ENCODE measurements at places on chromosomes 2 and 18.

DNA sequence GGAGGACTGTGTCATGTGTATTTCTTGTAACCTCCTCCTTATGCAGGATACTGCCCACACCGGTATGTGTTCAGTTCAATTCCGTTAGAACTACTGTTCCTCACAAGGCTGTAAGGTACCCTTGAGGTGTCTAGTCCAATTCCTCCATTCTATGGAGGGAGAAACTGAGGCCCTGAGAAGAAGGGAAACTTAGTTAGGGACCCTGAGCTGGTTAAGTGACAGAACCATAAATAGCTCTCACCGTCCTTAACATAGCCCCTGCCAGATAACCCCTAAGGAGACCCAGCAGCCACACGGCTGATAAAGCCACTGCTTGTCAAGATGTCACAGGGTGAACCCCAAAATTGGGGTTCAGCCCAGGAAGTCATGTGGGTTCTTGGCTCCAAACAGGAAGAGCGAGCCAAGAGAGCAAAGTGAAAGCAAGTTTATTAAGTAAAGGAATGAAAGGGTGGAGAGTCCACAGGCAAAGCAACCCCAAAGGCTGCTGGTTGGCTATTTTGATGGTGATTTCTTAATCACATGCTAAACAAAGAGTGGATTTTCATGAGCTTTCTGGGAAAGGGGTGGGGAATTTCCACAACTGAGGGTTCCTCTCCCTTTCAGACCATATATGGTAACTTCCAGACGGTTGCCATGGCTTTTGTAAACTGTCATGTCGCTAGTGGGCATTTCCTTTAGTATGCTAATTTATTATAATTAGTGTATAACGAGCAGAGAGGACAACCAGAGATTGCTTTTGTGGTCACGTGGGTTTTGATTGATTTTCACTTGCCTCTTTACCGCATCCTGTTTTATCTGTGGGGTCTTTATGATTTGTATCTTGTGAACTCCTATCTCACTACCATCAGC is 83.4 kb upstream of the RTN4 start:
- DNase-seq: no peak

DNA sequence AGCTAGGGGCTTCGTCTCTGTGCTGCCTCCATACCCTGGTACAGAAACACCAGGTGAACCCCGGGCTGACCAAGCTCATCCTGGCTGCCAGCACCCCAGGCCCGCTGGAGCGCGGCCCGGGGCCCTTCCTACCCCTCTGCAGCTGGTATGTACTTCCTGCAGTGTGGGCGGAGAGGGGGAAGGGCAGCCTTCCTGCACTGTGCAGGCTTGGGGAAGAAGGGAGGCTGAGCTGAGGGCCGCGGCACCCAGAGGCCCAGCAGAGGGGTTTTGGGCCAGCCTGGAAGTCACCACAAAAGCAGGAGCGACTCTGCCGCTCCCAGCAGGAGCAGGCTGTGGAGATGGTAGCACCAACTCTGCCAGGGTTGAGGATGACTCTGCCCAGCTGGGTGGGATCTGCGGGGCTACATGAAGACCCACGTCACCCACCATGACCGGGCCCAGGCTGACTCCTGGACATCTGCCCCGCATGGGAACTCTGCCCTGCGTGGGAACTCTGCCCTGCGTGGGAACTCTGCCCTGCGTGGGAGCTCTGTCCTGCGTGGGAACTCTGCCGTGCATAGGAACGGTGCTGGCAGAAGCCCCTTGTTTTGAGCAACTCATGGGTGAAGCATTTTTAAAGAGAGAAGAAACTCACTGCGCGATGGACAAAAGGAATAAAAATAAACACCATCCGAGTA is 273.3 kb downstream of the NDUFA10 start:
- peak; percentile 11 for DNase-seq

DNA sequence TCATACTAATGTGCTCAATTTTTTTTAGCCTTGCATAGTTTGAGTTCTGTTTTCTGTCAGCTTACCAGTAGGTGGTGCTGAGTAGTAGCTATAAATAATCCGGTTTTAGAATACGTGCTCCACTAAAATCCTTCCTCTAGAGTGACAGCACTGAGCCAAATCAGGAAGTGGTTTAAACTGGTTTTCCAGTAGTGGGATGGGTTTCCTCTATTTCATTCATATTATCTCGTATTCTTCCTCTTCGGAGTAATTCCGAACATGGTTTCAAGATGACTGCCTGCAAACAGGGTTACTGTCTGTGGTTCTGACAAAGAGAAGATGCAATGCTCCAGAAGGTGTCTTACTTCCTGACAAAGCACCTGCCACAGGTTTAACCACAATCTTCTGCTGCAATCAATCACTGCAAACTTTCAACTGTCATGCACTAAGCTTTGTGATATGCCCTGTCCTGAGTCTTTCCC is 496.9 kb upstream of the VRK2 start:
- no peak for DNase-seq

DNA sequence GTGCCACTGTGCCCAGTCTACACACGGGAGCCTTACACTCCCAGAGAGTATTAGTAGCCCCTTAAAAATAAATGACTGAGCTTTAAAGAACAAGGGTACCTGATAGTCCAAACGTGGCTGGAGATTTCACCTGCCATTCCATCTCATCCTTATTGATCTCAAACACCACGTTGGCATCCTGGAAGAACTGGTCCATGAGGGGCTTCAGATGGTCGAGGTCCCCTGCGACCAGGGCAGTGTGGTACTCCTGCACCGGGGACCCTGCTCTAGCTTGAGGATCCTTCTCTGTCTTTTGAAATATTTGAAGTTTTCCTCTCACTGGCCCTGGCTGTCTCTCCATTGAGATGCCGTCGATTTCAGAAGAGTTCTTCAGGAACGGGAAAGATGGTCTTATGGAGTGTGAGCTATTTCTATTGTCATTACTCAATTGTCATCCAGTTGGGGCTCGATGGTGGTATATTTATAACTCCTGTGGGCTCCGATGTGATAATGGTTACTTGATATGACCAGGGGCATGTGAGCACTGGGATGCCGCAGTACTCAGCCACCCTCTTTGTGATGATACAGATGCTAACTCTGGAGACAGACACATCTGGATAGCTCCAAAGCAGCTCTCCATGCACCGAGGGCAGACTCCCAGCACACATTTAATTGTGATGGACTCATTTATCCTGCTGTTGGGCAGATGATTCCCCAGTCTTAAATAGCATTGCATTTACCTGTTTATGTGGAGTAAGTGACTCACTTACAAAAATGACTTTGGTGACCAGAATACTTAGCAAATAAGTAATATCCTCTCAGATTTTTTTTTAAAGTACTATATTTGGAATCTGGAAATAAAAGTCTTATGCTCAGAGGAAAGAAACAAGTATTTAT is 22.8 kb downstream of the ASB18 start:
- DNase-seq: no peak

DNA sequence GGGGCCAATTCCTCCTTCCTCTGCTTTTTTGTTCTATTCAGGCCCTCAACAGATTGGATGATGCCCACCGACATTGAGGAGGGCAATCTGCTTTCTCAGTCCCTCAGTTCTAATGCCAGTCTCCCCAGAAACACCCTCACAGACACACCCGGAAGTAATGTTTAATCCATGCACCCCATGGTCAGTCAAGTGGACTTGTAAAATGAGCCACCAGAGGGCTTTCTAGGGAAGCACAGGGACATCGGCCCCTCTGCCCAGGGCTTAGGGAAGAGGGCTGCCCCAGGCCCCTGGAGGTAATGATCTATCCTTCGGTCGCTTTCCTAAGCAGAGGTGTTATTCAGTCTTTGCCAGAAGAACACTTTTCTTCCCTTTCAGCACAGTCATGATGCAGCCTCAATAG is 107.4 kb downstream of the PDCL3 start:
- no peak for DNase-seq

DNA sequence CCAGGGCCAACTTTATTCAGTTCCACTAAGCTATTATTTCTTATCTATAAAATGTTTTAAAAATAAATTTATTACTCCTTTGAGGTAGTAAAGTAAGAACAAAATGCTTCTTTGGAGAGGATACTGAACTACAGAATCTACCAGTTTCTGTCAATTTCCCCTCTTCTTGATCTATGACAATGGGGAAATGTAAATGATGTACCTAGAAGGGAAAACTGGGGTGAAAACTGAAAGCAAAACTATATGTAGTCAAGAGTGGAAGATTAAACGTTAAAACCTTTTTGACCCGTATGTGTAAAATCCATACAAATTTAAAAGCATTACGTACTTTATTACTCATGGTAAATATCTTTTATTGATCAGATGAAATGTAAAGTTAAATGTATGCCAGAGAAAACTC is 1287.8 kb upstream of the TMEFF2 start:
- DNase-seq: no peak

- no peak for DNase-seq
Observed at GRCh38 chr18:7754258-7754657, 187.1 kb downstream of the PTPRM start.

DNA sequence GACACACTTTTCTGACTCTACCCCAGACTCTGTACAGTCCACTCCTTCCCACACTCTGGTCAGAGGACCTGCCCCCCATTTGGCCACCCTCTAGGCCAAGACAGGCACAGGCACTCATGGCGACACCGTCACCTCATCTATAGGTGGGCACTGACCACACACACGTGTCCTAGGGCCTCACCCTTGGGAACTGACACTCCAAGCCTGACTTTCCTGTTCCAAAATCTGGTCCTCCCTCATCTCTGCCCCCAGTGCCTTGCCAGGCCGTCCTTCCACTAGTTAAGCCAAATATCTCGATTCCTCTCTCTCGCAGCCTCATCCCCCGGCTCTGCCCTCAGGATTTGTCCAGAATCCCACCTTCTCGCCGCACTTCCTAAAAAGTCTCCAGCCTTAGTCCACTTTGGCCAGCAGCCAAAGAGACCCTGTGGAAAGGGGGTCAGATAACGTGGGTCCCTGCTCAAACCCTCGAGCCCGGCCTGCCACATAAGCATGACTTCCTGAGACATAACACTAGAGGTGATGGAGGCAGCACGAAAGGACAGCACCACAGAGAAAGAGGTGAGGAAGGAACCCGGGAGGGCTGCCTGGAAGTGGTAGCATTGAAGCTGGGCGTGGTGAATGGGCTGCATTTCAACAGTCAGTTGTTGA is 105.8 kb upstream of the OTOS start:
- no peak for DNase-seq

DNA sequence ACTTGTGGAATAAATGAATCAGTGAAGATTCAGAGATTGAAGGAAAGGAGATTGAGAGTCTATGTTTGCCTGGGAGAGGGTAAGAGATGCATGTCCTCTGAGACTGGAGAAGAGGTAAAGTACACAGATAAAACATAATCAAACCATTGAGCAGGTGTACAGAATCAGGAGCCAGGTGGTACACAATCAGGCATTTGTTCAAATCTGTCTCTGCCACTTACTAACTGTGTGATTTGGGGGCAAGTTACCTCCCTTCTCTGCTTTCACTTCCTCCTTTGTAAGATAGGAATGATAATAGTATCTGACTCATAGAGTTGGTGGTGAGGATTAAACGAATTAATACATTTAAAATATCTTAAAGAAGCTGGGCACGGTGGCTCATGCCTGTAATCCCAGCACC is 94.0 kb downstream of the CDK15 start:
- DNase-seq: no peak

DNA sequence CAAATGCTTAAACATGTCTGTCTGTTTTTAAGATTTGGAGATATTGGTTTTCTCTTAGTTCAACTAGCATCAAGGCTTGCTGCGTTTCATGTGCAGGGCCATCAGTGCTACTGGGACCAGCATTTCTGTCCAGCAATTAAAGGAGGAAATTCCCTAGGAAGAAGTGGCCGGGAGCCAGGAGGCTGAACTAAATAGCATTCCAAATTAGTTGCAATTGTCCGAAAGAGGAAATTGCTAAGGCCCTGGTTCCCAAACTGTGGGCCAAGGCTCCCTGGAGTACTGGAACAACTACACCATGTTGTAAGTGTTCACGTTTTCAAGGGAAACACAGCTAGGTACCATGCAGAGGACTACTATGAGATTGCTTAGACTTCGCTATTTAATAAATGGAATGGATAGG is 257.9 kb downstream of the PTPRM start:
- no peak for DNase-seq

- no peak for DNase-seq
Observed at GRCh38 chr2:8840475-8841091, 3.2 kb upstream of the KIDINS220 start.

DNA sequence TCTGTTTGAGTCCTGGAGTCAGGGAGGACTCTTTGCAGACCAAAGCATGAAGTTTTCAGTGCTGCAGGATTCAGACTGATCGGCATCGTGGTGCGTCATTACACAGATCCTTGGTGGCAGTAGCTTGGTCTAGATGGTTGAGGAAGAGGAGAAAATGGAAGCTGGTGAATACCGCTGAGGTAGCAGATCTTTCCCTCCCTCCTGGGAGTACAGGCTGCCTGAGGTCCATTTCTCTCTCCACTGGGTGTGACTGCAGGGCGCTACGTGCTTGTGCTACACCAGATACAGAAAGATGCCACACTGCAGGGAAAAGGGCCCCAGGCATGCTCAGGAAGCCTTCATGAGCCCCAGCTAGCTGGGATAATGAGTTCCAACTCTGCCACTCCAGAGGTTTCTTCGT is 3.3 kb upstream of the CNDP1 start:
- no peak for DNase-seq

- no peak for DNase-seq
Observed at GRCh38 chr18:54254265-54254758, 15.0 kb upstream of the POLI start.

GRCh38 chr18:3879114-3879835 is 429.3 kb downstream of the TGIF1 start:
- DNase-seq: no peak

DNA sequence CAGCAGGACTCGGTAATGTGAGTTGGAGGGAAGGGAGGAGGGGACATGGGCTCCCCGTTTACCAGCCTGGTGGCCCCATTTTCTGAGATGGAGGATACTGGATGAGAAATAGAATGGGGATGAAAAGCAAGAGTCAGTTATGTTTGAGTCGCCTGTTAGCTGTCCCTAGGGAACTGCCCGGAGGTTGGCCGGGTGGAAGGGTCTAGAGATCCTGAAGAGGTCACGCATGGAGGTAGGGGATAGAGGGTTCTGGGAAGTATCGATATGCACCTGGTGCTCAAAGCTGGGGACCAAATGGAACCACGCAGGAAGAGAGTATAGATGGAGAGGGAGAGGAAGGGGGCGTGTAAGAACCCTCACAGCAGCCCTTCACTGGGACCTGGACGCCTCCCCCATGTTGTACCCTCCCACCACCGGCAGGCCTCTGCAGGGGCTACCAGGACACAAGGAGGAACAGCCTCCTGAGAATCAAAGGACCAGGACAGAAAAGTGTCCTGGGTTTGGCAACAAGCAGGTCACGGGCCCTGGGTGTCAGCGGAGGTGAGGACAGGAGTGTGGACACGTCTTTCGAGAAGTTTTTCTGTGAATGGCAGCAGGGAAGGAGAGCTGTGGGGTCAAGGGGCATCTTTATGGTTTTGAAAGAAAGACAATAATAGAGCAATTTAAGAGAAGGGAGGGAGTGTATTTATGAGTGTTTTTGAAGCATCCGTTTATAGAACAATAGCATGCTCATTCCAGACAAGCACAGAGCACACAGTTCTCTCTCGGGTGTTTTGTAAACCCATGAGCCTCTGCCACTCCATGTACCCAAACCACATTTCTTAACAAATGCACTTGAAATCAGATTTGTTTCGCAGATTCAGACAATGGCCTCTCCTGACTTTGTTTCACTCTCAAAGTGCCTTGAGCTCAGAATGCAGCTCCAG is 132.2 kb downstream of the SMAD7 start:
- DNase-seq: no peak

Data from stimulated activated CD4-positive, alpha-beta T cell treated with anti-CD3 and anti-CD28 coated beads, TNF-alpha, amount 100 ng/mL, for 24 hours (primary cell).